ENCODE measurements at places on chromosomes 3 and 15. TPM values are rescaled to one million over a fixed set of nuclear protein-coding genes. Genes with fewer than 3 reads are reported as not detected.

ATOSA gene
- 103 TPM for total RNA-seq

DNA sequence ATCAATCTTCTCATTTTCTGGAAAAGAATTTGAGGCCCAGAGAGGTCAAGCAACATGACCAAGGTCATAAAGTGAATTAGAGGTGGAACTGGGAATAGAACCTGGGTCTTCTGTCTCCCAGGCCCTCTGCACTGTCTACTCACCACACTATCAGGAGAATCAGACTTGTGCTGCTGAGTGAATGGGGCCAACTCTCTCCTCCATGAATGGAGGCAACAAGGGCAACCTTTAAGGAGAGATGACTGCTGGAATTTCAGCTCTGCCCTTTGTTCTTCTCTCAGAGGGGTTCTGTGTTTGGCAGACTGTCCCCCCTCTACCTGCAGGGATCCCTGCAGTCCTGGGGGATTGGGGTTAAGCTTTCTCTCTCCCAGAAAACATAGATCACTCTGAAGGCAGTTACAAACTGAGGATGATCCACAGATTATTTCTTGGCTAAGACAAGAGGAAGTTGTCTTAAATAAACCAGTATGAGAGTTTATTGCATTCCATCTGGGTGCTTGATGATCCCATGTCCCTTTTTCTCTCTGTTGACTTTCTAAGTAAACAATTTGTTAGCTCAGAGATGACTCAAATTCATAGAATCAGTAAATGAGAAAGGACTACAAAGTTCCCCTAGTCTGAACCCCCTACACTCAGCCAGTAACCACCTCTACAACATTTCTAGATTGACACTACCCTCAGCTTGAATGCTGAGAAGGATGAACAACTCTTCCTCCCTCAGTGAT lies 99.0 kb upstream of the LIPC start:
- no peak for DNase-seq

GRCh38 chr15:75718328-75718727 lies 5.7 kb upstream of the CSPG4 start:
- no peak for DNase-seq

DNA sequence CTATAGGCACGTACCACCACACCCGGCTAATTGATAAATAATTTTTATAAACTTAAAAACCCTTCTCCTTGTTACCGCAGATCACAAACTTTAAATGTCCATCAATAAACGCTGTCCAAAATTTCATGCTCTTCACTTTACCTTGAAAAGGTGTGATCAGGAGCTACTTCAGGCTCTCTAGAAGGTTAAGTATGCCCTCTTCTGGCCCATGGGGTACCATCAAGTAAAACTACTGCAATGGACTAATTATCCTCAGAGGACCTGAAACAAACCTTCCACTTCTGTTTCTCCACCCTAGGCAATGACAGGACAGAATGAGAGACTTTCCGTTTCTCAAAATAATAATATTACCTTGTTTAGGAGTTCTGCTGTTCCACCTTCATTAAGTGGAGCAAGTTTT lies 9.2 kb downstream of the LZTFL1 start:
- DNase-seq: peak; percentile 20

DNA sequence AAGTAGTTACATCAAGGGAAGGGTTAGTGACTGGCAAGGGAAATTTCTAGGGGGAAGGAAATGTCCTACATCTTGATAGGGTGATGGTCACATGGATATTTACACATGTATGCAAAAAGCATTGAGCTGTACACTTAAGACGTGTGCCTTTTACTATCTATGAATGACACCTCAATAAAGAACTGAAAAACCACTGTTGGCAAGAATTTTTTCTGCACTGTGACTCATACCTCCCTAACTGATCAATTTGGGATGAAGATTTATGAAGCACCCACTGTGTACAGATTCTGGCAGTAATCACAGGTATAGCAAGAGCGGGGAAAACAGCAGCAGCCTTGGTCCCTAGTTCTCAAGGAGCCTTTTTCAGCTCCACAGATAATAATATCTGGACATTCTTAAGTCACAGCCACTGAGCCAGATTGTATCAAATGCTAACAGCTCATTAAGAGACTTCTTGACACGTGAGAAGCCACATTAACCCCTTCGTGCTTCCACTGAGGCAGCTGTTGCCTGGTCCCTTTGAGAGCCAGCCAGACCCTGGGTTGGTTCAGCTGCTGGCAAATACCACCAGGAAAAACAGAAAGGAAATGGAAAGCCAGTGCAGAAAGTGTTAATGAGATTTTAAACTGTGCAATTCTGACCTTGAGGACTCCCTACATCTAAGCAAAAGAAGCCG lies 32.0 kb upstream of the GALNT15 start:
- DNase-seq: no peak

RGMA gene
- not detected for total RNA-seq

DNA sequence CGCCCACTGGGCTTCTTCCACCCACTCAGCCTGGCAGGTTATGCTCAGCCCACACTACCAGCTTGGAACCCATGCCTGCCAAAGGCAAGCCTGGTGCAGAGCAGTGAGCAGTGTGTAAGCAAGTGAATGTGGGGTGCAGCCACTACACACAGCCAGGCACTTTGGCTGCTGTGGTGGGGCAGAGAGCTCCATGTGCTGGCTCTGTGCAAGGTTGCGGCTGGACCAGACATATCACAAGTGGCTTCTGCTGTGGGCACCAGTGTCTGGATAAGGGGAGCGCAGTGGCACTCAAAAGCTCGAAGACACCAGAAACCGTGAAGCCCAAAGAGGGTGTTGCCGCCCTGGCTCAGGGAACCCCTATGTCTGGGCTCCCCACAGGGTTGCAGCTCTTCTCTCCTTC lies 563.7 kb downstream of the SI start:
- DNase-seq: no peak

DNA sequence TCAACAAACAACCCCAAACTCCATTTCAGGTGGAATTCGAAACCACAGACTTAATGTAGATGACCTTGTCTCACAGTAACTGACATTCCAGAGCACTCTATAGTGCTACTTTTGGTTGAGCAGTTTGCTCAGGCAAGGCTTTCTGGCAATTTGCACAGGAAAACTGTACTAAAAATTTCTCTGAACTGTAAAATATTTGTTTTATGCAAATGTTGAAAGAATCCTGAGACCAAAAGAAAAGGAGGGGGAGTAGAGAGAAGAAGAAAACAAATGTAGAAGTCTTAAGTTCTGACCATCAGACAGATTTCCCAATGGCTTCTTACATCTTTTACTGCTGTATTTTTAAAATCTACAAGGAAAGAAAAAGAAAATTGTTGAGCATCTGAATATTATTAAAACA lies 53.5 kb downstream of the DTWD1 start:
- no peak for DNase-seq

PRR20G gene
- not detected for total RNA-seq

GRCh38 chr3:72130565-72130964 lies 345.6 kb upstream of the PROK2 start:
- DNase-seq: no peak

GRCh38 chr15:74319596-74320351 lies 47.7 kb downstream of the CYP11A1 start:
- DNase-seq: no peak

Data from OCI-LY7 (cell line).